ENCODE measurements at places on chromosomes 7 and 10.

DNA sequence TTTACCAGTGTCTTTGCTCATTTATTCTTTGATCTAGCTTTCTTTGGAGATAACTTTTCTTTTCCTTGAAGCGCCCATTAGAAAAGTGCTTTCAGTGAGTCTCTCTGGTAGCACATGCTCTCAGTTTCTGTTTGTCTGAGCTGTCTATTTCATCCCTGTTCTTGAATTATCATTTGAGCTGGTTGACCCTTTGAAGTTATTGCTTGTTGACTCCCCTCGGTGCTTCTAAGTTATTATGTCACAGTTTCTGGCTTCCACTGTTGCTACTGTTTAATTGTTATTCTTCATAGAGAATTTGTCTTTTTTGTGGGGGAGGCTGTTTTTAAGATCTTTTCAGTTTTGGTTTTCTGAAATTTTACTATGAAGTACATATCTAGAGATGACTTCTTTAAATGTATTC lies 11.4 kb upstream of the PRF1 start:
- no peak for DNase-seq

DNA sequence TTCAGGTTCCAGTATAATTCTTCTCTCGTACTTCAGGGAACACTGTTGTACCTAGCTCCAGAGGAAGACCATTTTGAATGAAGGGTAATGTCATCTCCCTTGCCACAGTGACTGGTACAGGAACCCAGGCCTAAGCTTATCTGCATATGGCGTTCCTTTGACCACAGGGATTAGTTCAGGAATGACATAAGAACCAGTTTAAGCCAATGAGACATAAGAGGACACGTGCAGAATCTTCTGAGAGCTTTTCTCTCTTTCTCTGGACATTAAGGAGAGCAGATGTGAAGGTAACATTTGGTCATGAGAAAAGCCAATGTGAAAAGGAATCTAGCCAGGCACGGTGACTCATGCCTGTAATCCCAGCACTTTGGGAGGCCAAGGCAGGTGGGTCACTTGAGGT lies 21.8 kb upstream of the HIBADH start:
- DNase-seq = no peak

- no peak for DNase-seq
Measured at GRCh38 chr10:7314170-7314569, 96.7 kb downstream of the SFMBT2 start.

GRCh38 chr10:2839081-2839725 lies 228.1 kb upstream of the PFKP start:
- DNase-seq = peak; percentile 44

DNA sequence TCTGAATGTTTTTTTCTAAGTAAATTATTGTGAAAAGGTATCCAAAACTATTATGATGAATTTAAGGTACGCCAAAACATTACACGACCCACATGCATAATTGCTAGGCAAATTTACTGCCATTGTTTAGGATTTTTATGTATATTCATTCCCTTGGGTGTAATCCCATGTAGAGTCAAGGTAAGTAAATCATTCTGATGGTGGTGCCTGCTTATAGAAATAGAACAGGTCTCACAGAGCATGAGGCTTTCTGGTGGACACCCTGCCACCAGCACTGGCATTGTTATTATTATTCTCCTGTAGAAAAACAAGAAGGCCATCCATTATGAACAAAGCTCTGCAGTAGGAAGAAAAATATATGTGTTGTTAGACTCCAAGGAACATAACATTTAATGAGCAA lies 111.7 kb upstream of the ZNF804B start:
- no peak for DNase-seq

GRCh38 chr7:132942701-132943100 lies 139.2 kb downstream of the CHCHD3 start:
- no peak for DNase-seq

DNA sequence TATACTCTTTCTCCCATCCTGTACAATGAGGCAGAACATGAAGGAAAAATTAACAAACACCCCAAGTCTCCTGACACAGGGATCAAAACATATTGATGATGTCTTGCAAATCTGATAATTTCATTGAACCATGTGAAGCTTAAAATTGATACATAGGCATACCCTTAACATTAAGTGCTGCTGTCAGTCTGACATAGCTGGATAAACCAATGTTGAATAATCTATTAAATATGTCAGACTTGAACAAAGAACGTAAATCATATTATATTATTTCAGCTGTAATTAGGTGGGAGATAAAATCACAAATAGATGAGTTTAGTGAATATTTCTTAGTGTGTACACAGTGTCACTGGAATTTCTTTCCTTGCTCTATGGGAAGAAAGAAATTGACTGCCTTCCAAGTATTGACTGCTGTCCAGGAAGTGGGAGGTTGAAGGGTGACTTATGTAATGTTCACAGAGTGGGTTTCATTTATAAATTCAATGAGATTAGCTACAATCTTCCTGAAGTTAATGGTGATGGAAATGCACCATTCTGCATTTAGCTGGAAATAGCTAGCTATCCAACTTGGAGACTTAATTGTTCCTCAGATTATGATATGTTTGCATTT lies 170.8 kb downstream of the AUTS2 start:
- DNase-seq = no peak

DNA sequence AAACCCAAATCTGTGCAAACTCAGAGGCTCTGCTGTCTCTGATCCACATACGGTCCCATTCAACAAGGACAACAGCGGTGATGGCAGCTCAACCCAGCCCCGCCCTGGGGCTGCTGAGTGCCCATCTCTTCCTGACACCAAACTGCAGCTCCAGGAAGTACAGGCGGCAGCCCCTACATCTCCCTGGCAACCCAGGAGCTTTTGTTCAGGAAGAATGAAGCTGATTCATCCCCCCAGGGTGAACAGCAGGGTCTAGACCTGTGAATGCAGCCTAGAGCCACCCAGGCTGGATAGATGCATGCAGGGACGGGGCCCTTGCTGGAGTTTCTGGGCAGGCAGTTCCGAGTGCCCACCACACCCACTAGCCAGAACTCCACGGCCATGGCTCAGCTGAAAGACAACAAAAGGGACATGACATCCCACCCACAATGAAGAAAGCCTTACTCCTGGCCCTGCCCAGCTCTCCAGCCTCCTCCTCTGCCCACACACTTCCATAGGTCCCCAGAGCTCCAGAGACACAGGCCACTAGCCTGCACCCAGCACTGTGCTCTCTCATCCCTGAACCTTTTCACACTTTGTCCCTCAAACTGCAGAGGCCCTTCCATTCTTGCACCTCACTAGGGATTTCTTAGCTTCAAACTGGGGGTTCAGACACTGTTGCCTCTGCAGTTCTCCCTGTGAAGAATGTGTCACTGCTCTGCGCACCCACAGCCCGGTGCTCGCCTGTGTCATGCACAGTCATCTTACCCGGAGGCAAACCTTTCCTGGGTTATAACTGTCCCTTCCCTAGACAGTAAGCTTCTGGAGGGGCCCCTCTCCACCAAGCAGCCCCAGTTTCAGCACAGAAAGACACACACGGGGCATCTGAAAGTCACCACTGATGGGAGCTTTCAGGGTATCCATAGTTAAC lies 99.1 kb downstream of the GRID1 start:
- DNase-seq = no peak

DNA sequence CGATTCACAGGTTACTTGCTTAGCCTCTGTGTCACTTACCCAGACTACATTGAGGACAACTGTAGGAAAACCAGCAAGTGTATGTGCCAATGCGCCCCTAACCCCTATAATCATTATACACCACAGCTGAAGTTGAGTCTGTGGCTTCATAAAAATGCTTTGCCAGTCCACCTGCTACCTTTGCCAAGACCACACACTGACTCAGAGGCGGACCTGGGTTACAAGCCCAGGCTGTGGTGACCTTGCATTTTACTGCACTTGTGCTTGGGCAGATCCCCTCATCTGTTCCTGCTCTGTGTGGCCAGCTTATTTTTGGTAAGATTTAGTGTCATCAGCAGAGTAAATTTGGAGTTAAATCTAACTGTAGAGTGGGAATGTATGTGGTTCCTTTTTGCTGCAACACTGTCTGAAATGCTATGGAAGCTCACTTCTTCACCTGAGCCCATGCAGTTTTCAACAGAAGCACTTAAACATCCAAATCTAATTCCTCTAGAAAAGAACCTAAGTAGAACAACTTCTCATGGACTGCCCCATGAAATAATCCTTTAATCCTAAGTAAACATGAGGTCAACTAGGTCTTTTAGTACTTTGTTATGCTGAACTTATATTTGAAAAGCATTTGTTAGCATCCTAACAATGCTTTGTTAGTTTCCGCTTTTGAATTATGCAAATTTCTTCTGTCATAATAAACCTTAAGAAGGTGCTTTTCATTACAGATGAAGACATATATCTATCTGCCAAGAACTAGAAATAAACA lies 96.2 kb upstream of the AMPH start:
- no peak for DNase-seq

GRCh38 chr7:15555381-15555859 lies 6.4 kb downstream of the AGMO start:
- no peak for DNase-seq

GRCh38 chr7:138282997-138283396 lies 177.1 kb upstream of the TRIM24 start:
- DNase-seq = no peak

DNA sequence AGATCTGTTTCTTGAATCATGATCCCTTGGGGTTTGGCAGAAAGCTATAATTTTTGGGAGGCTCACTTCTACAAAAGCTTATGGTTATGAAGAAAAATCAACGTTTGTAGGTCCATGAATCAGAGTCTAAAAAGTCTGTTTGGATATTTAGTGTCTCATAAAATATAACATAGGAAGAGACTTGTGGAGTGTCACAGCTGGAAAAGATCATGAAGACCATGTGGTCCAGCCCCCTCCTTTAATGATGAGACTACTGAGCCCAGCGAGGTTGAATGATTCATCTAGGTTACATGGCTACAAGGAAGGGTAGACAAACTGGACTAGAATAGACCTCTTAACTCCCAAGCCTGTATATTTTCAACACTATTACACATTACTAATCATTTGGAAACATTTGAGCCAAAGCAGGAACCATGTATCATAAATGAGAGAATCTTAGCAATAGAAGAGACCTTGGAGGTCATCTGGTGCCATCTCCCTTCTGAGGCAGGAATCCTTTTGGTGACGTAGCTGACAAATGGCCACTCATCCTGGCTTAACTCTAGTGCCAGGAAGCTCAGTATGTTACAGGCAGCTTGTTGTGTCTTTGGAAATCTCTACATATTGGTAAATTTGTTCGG lies 152.5 kb downstream of the CREB5 start:
- no peak for DNase-seq

GRCh38 chr7:82442492-82443035 lies 1.0 kb downstream of the CACNA2D1 start:
- peak; percentile 24 for DNase-seq

DNA sequence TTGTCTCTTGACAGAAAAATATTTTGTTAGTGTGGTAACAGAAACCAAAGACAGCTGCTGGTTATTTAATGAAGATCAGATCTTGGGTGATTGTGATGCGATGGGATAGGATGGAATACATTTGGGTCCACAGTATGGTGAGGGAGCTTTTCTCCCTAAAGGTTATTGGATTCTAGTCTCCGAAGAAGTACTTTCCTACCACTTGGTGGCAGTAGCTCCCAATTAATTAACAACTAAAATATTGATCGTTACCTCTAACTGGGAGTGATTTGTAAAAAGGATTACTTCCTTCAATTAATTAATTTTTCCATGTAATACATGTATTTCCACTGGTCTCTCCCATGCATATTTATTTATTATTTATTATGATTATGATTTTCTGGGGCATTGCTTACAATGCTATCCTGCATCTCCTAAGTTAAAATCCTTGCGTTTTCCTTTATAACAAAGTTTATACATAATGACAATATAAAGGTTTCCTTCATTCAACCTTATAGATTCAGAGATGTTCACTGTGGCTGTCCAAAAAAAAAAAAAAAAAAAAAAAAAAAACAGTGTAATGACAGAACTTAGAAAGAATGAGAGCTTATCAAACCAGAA lies 25.6 kb downstream of the TMEM196 start:
- peak; percentile 32 for DNase-seq

- DNase-seq = no peak
Measured at GRCh38 chr7:78103475-78103874, 304.9 kb downstream of the PHTF2 start.

- DNase-seq = no peak
Measured at GRCh38 chr10:52443419-52444388, 129.6 kb downstream of the DKK1 start.

DNA sequence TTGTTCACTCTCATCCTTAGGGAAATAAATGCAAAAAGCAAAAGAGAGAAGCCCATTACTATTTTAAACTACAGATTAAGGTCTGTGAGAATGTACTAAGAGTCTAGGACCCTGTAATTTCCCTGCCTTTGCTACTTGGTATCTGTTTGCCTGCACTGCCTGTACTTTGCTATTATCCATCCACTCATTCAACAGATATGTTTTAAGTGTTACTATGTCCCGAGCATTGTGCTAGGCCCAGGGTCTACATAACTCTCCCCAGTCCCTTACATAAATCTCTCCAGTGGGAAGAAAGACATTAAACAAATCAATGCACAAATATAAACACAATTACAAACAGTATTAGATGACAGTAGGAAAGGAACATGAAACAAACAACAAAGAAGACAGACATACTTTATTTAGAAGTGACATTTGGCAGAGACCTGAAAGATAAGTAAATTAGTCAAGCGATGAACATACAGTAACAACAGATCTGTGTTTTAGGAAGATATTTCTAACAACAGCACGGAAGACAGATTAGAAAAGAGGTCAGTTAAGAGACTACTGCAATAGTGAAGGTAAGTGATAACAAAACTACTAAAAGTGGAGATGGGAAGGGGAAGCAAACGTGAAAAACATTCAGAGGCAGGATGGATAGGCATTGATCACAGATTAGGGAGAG lies 30.0 kb downstream of the ZNF800 start:
- no peak for DNase-seq

GRCh38 chr10:71045936-71046335 lies 157.6 kb upstream of the PCBD1 start:
- no peak for DNase-seq

DNA sequence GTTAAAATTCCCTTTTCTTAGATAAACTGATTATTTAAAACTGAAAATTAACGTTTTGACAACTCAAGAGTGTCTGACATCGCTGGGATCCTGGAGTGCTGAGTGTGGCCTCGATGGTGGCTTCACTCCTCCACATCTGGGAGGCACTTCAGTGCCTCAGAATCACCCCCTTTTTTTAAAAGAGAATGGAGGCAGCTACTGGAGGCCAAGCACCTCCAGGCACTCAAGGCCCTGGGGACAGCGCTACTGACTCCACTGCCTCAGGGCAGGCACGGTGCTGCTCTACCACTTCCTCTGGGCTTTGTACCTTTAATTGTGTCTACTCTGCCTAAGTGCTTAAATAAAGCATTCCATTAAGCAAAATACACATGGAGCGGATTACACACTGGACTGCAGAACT lies 27.2 kb upstream of the NCAPG2 start:
- no peak for DNase-seq

DNA sequence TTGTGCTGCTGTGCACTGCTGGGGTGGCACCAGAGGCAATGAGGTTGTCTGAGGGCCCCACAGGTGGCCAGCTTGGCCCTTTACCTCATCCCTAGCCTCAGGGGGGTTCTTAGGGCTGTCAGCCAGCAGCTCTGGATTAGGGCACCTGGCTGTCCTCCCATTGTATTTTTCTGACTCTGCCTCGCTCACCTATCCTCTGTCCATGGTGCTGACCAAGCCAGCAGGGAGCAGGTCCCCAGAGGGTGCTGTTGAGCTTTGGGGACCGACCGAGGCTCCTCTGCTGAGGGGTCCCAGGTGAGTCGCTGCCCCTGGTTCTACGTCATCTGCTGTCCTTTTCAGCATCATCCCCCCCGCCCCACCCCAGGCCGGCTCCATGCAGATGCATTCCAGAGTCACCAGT lies 32.1 kb upstream of the ZNF735 start:
- no peak for DNase-seq
